ENCODE measurements at places on chromosomes 4 and X.

GRCh38 chr4:11966782-11967181, 538.1 kb upstream of the HS3ST1 start:
- DNase-seq = no peak

DNA sequence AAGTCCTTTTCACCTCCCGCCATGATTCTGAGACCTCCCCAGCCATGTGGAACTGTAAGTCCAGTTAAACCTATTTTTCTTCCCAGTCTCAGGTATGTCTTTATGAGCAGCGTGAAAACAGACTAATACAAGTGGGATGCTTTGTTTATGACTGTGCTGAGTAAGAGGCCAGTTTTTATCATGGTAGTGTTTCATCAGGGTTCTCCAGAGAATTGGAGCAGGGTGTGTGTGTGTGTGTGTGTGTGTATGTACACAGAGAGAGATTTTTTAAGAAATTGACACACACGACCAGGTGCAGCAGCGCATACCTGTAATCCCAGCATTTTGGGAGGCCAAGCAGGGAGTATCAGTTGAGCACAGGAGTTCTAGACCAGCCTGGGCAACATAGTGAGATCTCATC, 34.6 kb upstream of the SLC2A9 start:
- DNase-seq = no peak

DNA sequence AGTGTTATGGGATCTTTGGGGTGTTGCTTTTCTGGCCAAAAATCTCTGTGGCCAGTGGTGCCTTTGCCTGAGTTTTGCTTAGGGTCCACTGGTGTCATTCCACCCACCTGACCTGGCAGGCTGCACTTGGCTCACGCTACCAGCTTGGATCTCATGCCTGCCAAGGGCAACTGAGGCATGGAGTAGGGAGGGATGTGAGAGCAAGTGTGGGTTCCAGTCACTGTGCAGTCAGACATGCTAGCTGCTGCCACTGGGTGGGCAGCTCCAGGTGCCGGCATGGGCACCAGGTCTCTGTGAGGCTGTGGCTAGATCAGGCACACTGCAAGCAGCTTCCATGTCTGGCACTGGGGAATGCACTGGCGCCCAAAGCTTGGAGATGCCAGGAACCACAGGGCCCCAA, 424.1 kb downstream of the PRR32 start:
- DNase-seq = no peak

DNA sequence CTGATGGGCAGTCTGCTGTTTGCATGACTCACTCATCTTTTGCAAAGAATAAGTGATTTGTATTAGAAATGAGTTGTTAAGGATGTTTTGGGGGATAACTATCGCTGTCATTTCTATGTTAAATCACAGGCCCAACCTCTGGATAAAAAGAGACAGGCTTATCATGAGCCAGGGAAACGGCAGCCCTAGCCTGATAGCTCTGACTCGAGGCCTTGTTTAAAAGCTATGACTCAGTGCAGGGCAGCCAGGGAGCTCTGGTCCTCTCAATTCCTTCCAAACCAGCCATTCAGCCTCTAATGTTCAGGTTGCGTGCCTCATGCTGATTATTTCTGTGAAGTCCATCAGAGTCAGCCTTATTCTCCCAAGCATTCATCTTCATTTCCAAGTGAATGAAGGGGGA, 305.9 kb upstream of the HAND2 start:
- DNase-seq = no peak
